DND-41 (cell line): ENCODE measurements at places on chromosomes 13 and 19.

GRCh38 chr19:29842471-29843179 is 30.8 kb downstream of the CCNE1 start:
- no peak overlapping the region for H3K27ac ChIP-seq
- H3K4me1 ChIP-seq, result peaks cover 19% of the 10 kb centered on the region
- H3K27me3 ChIP-seq, result peaks cover 3% of the 10 kb centered on the region

GRCh38 chr13:78601874-78602560 is 1.3 kb downstream of the POU4F1 start:
- H3K27me3 ChIP-seq, result peaks cover 12% of the 10 kb centered on the region
- no peak overlapping the region for H3K27ac ChIP-seq
- DNase-seq, result no peak
- H3K4me1 ChIP-seq, result peaks cover 43% of the 10 kb centered on the region

- no peaks in the 10 kb centered on the region for H3K36me3 ChIP-seq
- H3K27ac ChIP-seq, result no peak overlapping the region
- no peaks in the 10 kb centered on the region for H3K4me1 ChIP-seq
- H3K4me3 ChIP-seq, result no peak overlapping the region
Observed at GRCh38 chr19:42653841-42654240, 59.1 kb upstream of the CEACAM8 start.

GRCh38 chr19:11856596-11857250 is 8.2 kb downstream of the ZNF439 start:
- H3K27ac ChIP-seq, result no peak overlapping the region
- no peak overlapping the region for H3K4me3 ChIP-seq
- H3K36me3 ChIP-seq, result peaks cover 73% of the 10 kb centered on the region

DNA sequence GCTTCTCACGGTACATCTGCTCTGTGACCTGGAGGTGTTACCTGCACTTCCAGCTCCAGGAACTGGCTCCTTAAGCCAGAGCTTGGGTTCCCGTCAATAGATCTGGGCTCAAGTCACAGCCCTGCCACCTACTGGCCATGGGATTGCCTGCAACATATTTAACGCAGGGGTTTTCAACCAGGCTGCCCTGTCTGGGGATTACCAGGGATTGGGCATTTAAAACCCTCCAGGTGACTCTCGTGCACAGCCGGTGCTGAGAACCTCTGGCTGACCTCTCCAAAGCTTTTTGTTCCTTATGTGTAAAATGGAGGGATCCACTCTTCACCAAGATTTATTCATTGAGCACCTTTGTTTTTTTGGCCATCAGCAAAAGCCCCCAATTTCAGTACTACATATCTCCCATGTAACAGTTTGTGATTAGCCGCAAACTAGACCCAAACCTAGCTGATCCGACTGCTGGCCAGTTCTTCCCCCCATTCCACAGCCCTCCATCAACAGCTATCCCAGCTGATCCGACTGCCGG is 76.6 kb upstream of the STK24 start:
- H3K4me3 ChIP-seq, result no peak overlapping the region
- 0 out of 2 replicates have a peak, but pooled peaks cover 2% of the 10 kb centered on the region for H3K4me1 ChIP-seq
- H3K27me3 ChIP-seq, result peaks cover 10% of the 10 kb centered on the region
- H3K36me3 ChIP-seq, result no peaks in the 10 kb centered on the region

GRCh38 chr19:41997121-41997850 is 3.3 kb upstream of the ATP1A3 start:
- no peaks in the 10 kb centered on the region for H3K36me3 ChIP-seq
- H3K27ac ChIP-seq, result peak overlapping the region; percentile 60
- peaks cover 46% of the 10 kb centered on the region for H3K4me1 ChIP-seq
- no peaks in the 10 kb centered on the region for H3K27me3 ChIP-seq
- DNase-seq, result peak; percentile 61
- no peak overlapping the region for H3K4me3 ChIP-seq

GRCh38 chr13:98514288-98514687 is 62.6 kb downstream of the STK24 start:
- no peak overlapping the region for H3K27ac ChIP-seq
- peaks cover 42% of the 10 kb centered on the region for H3K36me3 ChIP-seq
- DNase-seq, result no peak
- H3K27me3 ChIP-seq, result no peaks in the 10 kb centered on the region
- H3K4me3 ChIP-seq, result no peak overlapping the region
- H3K4me1 ChIP-seq, result no peaks in the 10 kb centered on the region

GRCh38 chr19:11495885-11496284 is 9.8 kb downstream of the ZNF653 start:
- no peaks in the 10 kb centered on the region for H3K27me3 ChIP-seq
- no peak for DNase-seq
- peaks cover 36% of the 10 kb centered on the region for H3K36me3 ChIP-seq

GRCh38 chr13:27104606-27105005 is 67.0 kb downstream of the USP12 start:
- no peak overlapping the region for H3K4me3 ChIP-seq
- DNase-seq, result no peak
- no peaks in the 10 kb centered on the region for H3K4me1 ChIP-seq

DNA sequence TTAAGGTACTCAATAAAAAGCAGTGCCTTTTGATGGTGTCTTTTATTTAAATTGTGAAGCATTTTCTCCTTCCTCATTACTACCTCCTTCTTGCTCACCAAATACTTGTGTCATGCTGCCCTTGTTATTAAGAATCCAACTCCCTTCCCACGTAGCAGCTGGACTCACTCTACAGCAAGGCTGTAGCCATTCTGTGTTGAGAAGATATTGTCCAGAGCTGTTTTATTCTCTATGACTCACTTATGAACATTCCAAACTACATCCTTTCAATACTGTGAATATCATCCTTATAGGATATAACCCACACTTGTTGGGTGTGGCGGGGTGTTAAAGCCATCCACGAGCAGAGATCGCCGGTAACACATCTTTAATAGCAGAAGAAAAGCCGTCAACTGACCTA is 1671.5 kb upstream of the SLC10A2 start:
- no peaks in the 10 kb centered on the region for H3K27me3 ChIP-seq
- DNase-seq, result no peak
- H3K36me3 ChIP-seq, result no peaks in the 10 kb centered on the region
- no peak overlapping the region for H3K27ac ChIP-seq
- no peak overlapping the region for H3K4me3 ChIP-seq

- no peaks in the 10 kb centered on the region for H3K4me1 ChIP-seq
- no peaks in the 10 kb centered on the region for H3K36me3 ChIP-seq
- no peak for DNase-seq
- H3K27ac ChIP-seq, result no peak overlapping the region
Observed at GRCh38 chr13:45915686-45916439, 64.3 kb upstream of the SIAH3 start.

DNA sequence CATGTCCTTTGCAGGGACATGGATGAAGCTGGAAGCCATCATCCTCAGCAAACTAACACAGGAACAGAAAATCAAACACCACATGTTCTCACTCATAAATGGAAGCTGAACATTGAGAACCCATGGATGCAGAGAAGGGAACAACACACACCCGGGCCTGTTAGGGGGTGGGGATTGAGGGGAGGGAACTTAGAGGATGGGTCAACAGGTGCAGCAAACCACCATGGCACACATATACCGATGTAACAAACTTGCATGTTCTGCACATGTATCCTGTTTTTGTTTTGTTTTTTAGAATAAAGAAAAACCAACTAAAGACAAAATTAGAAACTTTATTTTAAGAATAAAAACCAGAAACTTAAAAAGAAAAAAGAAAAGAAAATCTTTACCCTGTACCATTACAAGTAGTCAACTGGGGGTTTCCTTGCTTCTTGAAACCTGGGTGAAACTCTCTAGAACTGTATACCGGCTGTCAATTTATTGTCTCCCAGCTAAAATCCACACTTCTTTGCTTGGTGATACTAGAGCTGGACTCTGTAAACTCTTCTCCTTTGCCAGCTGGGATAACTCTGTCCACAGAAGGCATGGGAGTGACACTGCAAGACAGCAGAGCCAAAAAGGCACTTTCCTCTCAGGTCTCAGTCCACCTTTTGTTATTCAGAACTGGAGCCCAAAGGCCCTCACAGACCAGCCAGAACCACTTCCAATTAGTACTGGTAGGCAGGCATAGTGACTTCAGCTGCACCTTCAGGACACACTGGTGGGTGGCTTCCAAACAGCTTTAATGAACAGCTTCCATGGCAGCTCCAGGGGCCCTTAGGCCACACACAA is 9.0 kb downstream of the MICU2 start:
- 0 out of 2 replicates have a peak, but pooled peaks cover under 1% of the 10 kb centered on the region for H3K4me1 ChIP-seq
- no peak for DNase-seq
- peaks cover 4% of the 10 kb centered on the region; the same call in 1 of the 2 replicates for H3K36me3 ChIP-seq
- no peaks in the 10 kb centered on the region for H3K27me3 ChIP-seq
- H3K4me3 ChIP-seq, result no peak overlapping the region

GRCh38 chr19:46239193-46240024 is 9.9 kb downstream of the IGFL1 start:
- H3K27ac ChIP-seq, result no peak overlapping the region
- H3K36me3 ChIP-seq, result no peaks in the 10 kb centered on the region
- H3K27me3 ChIP-seq, result peaks cover 22% of the 10 kb centered on the region
- no peak overlapping the region for H3K4me3 ChIP-seq
- DNase-seq, result no peak

GRCh38 chr13:98500963-98501421 is 75.9 kb downstream of the STK24 start:
- peaks cover 37% of the 10 kb centered on the region for H3K36me3 ChIP-seq
- H3K27me3 ChIP-seq, result no peaks in the 10 kb centered on the region
- no peaks in the 10 kb centered on the region for H3K4me1 ChIP-seq
- H3K27ac ChIP-seq, result no peak overlapping the region
- no peak overlapping the region for H3K4me3 ChIP-seq

DNA sequence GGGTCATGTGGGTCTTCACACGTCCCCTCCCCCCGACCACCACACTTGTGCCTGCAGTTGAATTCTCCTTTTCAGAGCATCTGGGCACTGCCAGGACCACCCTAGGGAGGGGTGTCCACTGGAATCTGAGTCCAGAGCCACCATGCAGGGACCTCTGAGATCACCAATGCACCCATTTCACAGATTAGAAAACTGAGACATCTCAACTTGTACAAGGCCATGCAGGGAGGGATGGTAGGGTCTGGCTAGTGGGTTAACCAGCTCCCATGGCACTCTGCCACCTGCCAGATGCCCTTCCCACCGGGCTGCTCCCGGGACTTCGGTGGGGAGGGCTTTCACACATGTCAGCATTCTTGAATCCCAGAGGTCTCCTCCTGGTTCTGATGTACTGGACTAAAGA is 44.3 kb upstream of the C19orf12 start:
- H3K36me3 ChIP-seq, result no peaks in the 10 kb centered on the region
- H3K4me3 ChIP-seq, result no peak overlapping the region
- DNase-seq, result no peak

- H3K27me3 ChIP-seq, result no peaks in the 10 kb centered on the region
- no peak for DNase-seq
- no peak overlapping the region for H3K27ac ChIP-seq
- H3K36me3 ChIP-seq, result no peaks in the 10 kb centered on the region
- no peak overlapping the region for H3K4me3 ChIP-seq
Observed at GRCh38 chr13:80177327-80177726, 163.6 kb downstream of the SPRY2 start.

DNA sequence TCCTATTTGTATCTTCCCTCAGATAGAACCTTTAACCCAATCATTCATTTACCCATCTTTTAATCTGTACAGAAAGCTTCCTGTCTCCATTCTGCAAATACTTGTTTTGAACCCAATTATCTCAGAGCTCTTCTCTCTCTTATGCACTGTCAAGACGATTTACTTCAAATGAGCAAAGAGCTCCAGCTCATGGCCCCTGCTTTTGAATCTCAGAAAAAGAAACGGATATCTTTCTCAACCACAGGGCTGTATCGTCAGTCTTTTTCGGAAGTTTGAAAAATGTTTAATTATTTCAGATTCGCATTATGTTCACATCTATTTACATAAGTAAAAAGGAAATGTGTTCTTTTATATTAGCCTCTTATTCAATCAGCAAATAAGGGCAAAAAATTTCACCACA is 322.7 kb upstream of the NBEA start:
- no peak for DNase-seq
- H3K27me3 ChIP-seq, result no peaks in the 10 kb centered on the region
- H3K4me1 ChIP-seq, result no peaks in the 10 kb centered on the region
- no peak overlapping the region for H3K4me3 ChIP-seq

GRCh38 chr19:17259118-17259780 is 5.3 kb downstream of the USHBP1 start:
- no peaks in the 10 kb centered on the region for H3K36me3 ChIP-seq
- H3K4me3 ChIP-seq, result no peak overlapping the region
- H3K27me3 ChIP-seq, result no peaks in the 10 kb centered on the region
- no peak for DNase-seq
- H3K27ac ChIP-seq, result no peak overlapping the region

DNA sequence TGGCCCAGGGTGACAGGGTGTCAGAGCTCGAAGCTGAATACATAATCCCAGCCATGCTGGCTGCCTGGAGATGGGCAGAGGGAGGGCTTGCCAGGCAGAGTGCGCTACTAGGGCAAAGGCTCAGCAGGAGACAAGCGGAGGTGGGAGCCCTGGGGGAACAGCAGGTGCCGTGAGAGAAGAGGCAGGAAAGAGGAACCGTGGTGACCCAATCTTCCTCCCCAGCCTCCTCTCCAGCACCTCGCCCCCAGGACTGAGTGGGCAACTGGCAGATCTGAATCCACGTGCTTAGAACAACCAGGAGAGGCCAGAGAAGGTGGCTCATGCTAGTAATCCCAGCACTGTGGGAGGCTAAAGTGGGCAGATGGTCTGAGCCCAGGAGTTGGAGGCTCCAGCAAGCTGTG is 11.0 kb upstream of the CCL25 start:
- H3K4me3 ChIP-seq, result no peak overlapping the region
- DNase-seq, result no peak
- no peaks in the 10 kb centered on the region for H3K36me3 ChIP-seq
- H3K27me3 ChIP-seq, result no peaks in the 10 kb centered on the region
- no peak overlapping the region for H3K27ac ChIP-seq

DNA sequence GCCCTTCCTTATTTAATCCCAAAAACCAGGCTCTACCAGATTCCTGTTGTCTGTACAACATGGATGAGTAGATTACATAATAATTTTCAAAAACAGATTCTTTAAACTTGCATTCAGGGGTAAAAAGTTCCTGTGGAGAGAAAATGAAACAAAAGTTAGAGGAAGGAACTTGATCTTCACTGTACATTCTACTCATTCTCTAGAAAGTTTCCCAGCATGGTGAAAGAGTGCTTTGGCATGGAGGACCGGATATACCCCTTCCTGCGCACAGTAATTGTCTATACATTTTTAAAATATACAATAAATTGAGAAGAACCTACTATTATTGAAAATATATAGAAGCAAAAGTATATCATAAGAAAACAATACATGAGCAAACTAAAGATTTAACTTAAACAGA is 274.2 kb downstream of the ITGBL1 start:
- no peaks in the 10 kb centered on the region for H3K27me3 ChIP-seq
- H3K36me3 ChIP-seq, result no peaks in the 10 kb centered on the region
- H3K27ac ChIP-seq, result no peak overlapping the region
- H3K4me1 ChIP-seq, result peaks cover 12% of the 10 kb centered on the region
- no peak overlapping the region for H3K4me3 ChIP-seq

DNA sequence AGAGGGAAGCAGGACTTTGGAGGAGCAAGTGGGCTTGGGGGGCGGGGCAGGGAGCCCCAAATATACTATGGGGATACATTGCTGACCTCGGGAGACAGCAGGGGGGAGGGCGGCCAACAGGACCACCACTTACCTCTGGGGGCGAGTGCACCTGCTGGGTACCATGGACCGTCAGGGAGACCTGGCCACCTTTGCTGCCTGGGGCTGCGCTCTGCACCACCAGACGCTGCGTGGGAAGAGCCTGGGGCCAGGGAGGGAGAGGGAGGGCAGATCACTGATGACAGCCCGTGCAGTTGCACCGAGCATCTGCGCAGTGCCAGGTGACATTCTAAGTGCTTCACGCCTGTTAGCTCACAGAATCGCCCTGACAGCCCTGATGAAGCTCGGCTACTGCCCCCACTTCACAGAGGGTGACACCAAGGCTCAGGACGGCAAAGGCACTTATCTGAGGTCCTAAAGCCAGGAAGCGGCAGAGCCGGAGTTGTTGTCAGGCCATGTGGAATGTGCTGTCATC is 24.1 kb downstream of the RFX1 start:
- H3K4me1 ChIP-seq, result peaks cover 16% of the 10 kb centered on the region
- peaks cover 41% of the 10 kb centered on the region for H3K36me3 ChIP-seq
- no peaks in the 10 kb centered on the region for H3K27me3 ChIP-seq
- H3K27ac ChIP-seq, result no peak overlapping the region
- DNase-seq, result no peak
- H3K4me3 ChIP-seq, result no peak overlapping the region
